Testis (tissue), 5 donors: ENCODE measurements at places on chromosomes 1 and 21. TPM values are rescaled to one million over a fixed set of nuclear protein-coding genes. Genes with fewer than 3 reads are reported as not detected.

The MLLT11 gene
- polyA plus RNA-seq = 3.2 TPM

The ANKRD65 gene
- polyA plus RNA-seq = 10.0 TPM

The NPPA gene
- polyA plus RNA-seq = not detected

The LCE1F gene
- polyA plus RNA-seq = not detected

The GPR37L1 gene
- 0.42 TPM for polyA plus RNA-seq

The B3GALT5 gene
- 1.0 TPM for polyA plus RNA-seq

The NAV1 gene
- 22.0 TPM for polyA plus RNA-seq

The UBL4B gene
- 105 TPM for polyA plus RNA-seq

The ZFP69B gene
- polyA plus RNA-seq = 3.0 TPM

The RNF186 gene
- not detected for polyA plus RNA-seq

The IL19 gene
- 0.37 TPM for polyA plus RNA-seq

The LRRC71 gene
- polyA plus RNA-seq = 49.2 TPM

The C1QTNF12 gene
- polyA plus RNA-seq = 2.7 TPM

The AGT gene
- 10.7 TPM for polyA plus RNA-seq

The MTARC2 gene
- 28.5 TPM for polyA plus RNA-seq

The OPTC gene
- 1.1 TPM for polyA plus RNA-seq

The SERTAD4 gene
- polyA plus RNA-seq = 1.1 TPM

The ZSWIM5 gene
- polyA plus RNA-seq = 8.8 TPM

The FCRL6 gene
- 1.3 TPM for polyA plus RNA-seq

The TAL1 gene
- 2.3 TPM for polyA plus RNA-seq

The CDK18 gene
- polyA plus RNA-seq = 9.2 TPM

The ADAMTSL4 gene
- polyA plus RNA-seq = 14.2 TPM

The WNT3A gene
- polyA plus RNA-seq = 0.13 TPM

The TRIM67 gene
- polyA plus RNA-seq = 0.26 TPM

The GLUL gene
- 958 TPM for polyA plus RNA-seq

The MAP10 gene
- 1.6 TPM for polyA plus RNA-seq

The TMEM125 gene
- 2.2 TPM for polyA plus RNA-seq

The IL10 gene
- 3.5 TPM for polyA plus RNA-seq

The KRTAP19-3 gene
- polyA plus RNA-seq = not detected

The FCGR3A gene
- polyA plus RNA-seq = 25.7 TPM

The CAMK1G gene
- polyA plus RNA-seq = 2.0 TPM

The PANK4 gene
- polyA plus RNA-seq = 23.2 TPM

The OLFML3 gene
- 51.7 TPM for polyA plus RNA-seq

The OPRD1 gene
- 0.18 TPM for polyA plus RNA-seq

The NDUFS5 gene
- 298 TPM for polyA plus RNA-seq

The KRTAP10-4 gene
- polyA plus RNA-seq = not detected

The PIK3CD gene
- 11.7 TPM for polyA plus RNA-seq

The LRRC3 gene
- 4.9 TPM for polyA plus RNA-seq

The CACNA1S gene
- 0.87 TPM for polyA plus RNA-seq

The GRHL3 gene
- 9.5 TPM for polyA plus RNA-seq

The CD1D gene
- 6.6 TPM for polyA plus RNA-seq

The OXCT2 gene
- 78.8 TPM for polyA plus RNA-seq
